Cardiac atrium fibroblast (primary cell): ENCODE measurements at places on chromosomes 1 and 21. TPM values are rescaled to one million over a fixed set of nuclear protein-coding genes. Genes with fewer than 3 reads are reported as not detected.

The S100A9 gene
- total RNA-seq, result not detected in 2 replicates

The ADAMTS1 gene
- 163 and 180 TPM in 2 replicates for total RNA-seq

The DYNLT5 gene
- 1.5 TPM in 1 of 2 replicates, not detected in the other for total RNA-seq

The RBP7 gene
- total RNA-seq, result 5.1 TPM in 1 of 2 replicates, not detected in the other

The TNFRSF4 gene
- total RNA-seq, result 1.9 TPM in 1 of 2 replicates, not detected in the other

The KRTAP19-6 gene
- not detected in 2 replicates for total RNA-seq

The LEFTY2 gene
- not detected in 2 replicates for total RNA-seq

The FAM167B gene
- 2.8 TPM in 1 of 2 replicates, not detected in the other for total RNA-seq

The NPR1 gene
- 9.4 and 11.7 TPM in 2 replicates for total RNA-seq

The E2F2 gene
- under 0.01 and 0.81 TPM in 2 replicates for total RNA-seq

The ARHGAP30 gene
- total RNA-seq, result 1.8 TPM in 1 of 2 replicates, not detected in the other

The RGS7 gene
- total RNA-seq, result not detected in 2 replicates

The HPCA gene
- total RNA-seq, result not detected in 2 replicates

The ITGB2 gene
- total RNA-seq, result 0.16 TPM in 1 of 2 replicates, not detected in the other

The UTS2 gene
- not detected in 2 replicates for total RNA-seq

The PLPPR5 gene
- total RNA-seq, result not detected in 2 replicates

The KCNQ4 gene
- under 0.01 TPM in 1 of 2 replicates, not detected in the other for total RNA-seq
